ENCODE measurements at places on chromosomes 5 and 9.

DNA sequence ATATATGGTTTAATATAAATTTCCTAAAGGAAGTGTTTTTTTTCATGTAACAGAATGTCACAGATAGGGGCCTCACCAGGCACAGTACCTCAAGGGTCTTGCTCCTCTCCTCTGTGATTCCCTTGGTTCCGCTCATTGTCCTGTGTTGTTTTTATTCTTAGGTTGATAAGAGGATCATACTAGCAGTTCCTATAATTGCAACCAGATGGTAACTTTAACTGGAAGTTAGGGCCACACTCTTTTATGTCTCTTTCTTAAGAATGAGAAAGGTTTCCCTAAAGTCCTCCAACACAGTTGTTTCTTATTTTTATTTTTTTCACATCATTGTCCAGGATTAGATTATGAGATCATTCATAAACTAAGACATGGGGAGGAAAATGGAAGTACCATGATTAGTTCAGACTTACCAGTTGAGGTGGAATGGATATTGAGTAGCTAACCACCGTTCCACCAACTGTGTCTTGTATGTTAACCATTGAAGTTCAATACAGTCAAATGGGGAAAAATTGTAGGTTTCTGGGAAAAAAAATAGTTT, 41.1 kb downstream of the FAM174A start:
- no peak for DNase-seq

DNA sequence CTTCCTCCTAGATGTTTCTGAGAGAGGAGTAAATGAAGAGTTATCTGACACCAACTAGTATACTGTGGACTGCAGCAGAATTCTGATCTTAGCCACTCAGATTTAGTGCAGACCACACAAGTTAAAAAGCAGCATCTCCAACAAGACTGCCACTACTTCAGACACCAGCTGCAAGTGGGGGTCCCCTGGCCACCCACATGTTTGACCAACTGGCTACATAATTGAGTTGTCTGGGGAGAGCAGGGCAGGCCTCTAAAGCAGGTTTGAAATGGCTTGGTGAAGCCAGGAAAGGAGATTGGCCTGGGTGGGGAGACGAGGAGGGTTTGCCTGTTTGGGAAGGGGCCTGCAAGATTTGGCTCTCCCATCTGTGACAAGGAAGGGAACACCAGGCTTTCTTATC, 40.5 kb upstream of the FAM81B start:
- no peak for DNase-seq

GRCh38 chr5:154541553-154541952, 63.5 kb upstream of the HAND1 start:
- DNase-seq, result no peak

- DNase-seq, result no peak
Observed at GRCh38 chr9:86287013-86287412, 4.7 kb upstream of the ISCA1 start.

GRCh38 chr9:98989036-98990000, 45.6 kb downstream of the COL15A1 start:
- DNase-seq, result peak; percentile 95

DNA sequence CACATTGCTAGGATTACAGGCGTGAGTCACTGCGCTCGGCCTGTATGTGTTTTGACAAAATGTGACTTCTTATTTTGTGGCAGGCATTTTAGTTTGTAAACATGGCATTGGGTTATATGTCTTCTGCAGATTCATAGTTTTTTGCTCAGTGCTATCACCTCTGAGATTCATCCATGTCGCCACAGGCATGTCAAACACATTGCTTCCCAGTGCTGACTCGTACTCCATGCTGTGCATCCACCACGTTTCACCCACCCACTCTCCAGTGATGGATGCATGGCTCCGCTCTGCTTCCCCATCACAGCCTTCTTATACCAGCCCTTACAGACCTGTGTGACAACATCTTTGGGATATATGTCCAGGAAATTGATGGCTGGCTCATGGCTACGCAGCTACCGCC, 158.8 kb downstream of the GAS1 start:
- peak; percentile 24 for DNase-seq

DNA sequence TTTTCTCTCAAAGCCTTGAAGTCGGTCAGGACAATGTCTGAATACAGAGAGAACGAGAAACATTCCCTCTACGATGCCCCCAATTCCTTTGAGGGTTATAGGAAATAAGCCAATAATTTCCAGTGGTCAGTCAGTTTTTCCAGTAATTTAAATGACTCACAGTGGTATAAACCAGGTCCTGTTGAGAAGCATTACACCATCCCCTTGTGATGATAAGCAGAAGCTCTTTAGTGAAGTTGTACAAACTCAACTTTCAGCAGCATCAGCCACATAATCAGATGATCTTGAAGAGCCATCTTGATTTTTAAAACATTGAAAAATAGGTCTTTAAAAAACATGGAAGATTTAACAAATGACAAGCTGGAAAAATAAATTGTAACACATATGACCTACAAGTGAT, 173.9 kb upstream of the ZNF462 start:
- DNase-seq, result no peak

- DNase-seq, result no peak
Observed at GRCh38 chr5:90381213-90381929, 28.2 kb downstream of the CETN3 start.

DNA sequence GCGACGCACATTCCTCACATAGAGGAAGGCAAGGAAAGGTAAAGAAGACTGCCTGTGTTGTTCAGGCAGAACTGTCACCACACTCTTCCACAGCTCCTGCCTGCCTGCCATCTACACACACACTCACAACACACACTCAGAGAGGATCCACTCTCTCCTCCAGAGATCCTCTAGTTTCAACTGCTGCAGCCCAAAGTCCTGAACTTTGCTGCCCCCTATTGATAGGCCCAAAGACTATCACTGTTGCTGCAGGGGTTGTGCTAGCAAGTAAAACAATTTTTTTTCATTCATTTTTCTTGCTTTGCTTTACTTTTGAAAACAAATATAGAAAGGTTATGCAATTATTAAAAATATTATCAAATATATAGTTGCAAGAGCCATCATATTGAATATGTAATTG, 5.9 kb upstream of the CFAP90 start:
- DNase-seq, result no peak

DNA sequence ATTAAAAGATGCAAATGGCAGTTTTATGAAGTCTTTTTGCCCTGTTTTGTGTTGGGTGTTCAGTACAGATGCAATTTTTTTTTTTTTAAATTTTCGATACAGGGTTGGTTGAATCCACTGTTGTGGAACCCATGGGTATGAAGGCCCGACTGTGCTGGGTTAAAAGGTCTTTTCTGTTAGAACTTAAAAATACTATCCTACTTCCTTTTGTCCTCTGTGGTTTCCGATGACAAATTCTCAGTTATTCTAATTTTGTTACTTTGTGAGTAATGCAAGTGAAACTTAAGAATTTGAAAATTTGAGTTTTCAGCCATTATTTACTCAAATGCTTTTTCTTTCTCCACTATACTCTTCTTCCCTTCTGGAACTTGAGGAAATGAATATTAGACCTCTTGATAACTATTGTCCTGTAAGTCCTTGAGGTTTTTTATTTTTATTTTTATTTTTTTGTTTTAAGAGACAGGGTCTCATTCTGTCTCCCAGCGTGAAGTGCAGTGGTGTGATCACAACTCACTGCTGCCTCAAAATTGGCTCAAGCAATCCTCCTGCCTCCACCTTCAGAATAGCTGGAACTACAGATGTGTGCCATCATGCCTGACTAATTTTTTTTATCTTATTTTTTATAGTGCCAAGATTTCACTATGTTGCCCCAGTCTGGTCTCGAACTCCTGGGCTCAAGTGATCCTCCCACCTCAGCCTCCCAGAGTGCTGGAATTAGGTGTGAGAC, 67.5 kb downstream of the ZCCHC7 start:
- no peak for DNase-seq

- DNase-seq, result peak; percentile 82
Observed at GRCh38 chr5:137122075-137122474, 377.1 kb downstream of the SPOCK1 start.

- no peak for DNase-seq
Observed at GRCh38 chr5:165360784-165361542, 1855.5 kb downstream of the MAT2B start.

- no peak for DNase-seq
Observed at GRCh38 chr5:116436674-116437350, 137.8 kb downstream of the SEMA6A start.

GRCh38 chr9:114611516-114612271, 603 bp downstream of the TMEM268 start:
- DNase-seq, result peak; percentile 65

DNA sequence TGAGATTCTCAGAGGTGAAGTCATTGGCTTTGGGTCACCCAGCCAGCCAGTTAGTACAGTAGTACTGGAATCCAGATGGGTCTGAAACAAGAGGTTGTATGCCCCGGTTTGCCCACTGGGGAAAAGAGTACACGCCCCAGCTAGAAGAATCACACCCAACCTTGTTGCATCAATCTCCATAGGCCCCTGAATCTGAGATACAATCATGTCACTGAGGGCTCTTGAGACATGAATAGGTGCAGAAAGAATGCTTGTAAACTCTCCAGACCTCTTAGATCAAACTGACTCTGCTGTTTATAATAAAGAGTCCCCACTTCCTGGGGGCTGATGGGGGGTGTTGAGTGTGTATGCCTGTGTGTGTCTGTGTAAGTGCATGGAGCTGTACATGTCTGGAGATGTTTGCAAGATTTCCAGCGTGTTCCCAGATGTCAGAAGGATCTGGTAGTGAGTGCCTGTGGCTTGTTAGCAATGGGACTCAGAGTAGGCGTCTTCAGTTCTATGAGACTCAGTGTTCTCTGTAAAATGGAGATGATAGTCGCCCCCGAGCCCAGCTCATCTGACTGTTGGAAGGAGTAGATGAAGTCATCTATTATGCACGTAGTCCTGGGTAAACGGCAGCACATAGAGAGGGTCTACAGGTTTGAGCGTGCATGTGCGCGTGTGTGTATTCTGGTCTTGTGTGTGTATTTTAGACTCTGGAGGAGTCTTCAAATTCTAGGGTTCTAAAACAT, 48.2 kb downstream of the COL27A1 start:
- DNase-seq, result no peak

- no peak for DNase-seq
Observed at GRCh38 chr5:151195622-151196021, 28.3 kb downstream of the CCDC69 start.

GRCh38 chr5:134195666-134196065, 18.9 kb upstream of the SKP1 start:
- no peak for DNase-seq

- DNase-seq, result no peak
Observed at GRCh38 chr5:34501840-34502239, 154.3 kb upstream of the RAI14 start.

GRCh38 chr5:67393211-67393610, 196.6 kb upstream of the CD180 start:
- DNase-seq, result no peak

GRCh38 chr5:53161876-53162275, 52.3 kb upstream of the MOCS2 start:
- no peak for DNase-seq

- DNase-seq, result peak; percentile 3
Observed at GRCh38 chr9:108618906-108619550, 236.8 kb downstream of the ACTL7B start.

DNA sequence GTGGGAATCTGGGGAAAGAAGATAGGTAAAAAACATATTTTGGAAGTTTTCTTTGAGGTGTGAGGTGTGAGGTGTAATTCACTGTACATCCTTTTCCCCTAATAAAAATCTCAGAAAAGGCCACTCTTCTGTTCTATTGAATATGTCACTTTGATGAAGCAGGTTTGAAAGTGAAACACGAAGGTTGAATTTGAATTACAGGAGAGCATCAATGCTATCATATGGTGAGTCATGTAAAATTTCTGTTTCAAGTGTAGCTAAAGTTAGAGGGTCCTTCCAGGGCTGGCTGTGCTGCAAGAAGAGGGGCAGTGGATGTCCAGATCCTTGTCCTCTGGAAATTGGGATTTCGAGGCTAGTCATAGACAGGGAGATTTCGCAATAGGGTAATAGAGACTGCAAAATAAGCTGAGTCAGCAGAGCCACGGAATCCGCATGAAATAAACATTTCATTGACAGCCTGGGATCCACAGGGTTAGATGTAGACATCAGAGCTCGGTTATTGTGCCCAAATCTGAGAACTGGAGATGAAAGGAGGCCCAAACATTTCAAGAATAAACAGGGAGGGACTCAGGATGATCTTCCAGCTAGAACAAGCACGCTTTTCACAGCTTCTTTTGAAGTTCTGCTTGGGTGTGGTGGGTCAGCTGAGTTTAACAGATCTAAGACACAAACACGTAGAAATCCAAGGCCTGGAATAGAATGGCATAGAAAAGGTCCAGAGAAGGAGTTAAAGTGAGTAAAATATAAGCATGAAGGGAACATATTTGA, 194.4 kb upstream of the CDKN2B start:
- no peak for DNase-seq

GRCh38 chr9:79026316-79026715, 545.4 kb upstream of the TLE4 start:
- no peak for DNase-seq

GRCh38 chr9:114416290-114416689, 28.5 kb upstream of the AKNA start:
- DNase-seq, result no peak

DNA sequence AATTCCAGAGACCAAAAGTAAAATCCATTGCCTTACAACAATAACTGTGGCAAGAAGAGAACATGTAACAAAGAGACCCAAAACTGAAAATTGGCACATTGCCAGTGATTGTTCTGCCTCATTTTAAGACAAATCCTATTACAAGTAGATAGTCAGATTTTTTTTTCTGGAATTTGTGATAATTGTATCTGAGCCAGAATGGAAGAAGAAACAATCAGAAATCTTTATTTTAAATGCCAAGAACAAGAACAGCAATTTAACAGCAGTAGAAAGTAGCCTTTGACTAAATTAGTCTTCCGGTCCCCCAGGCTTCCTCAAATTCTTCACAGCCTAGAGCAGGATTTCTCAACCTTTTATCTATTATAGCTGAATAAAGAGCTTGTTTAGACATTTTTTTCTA, 106.7 kb upstream of the PTPN3 start:
- no peak for DNase-seq

GRCh38 chr9:37549527-37549926, 26.7 kb downstream of the FBXO10 start:
- DNase-seq, result no peak

DNA sequence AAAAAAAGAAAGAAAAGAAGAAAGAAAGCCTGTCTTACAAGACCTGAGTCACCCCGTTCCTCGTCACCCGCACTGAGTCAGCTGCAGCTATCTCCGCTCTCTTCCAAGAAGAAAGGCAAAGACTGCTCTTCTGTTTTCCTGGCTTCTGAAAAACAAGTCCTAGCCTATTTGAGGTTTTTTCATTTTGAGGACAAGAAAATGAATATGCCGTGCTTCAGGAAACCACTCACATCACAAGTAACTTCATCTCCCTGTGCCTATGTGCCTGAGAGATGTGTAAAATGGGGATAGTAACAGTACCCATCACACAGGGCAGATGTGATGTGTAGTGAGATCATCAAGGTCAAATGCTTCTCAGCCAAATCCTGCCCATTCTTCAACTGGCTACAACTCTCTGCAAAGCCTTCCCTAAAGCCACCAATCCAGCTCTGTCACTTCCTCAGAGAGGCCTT, 78.4 kb downstream of the GLDC start:
- DNase-seq, result peak; percentile 75

DNA sequence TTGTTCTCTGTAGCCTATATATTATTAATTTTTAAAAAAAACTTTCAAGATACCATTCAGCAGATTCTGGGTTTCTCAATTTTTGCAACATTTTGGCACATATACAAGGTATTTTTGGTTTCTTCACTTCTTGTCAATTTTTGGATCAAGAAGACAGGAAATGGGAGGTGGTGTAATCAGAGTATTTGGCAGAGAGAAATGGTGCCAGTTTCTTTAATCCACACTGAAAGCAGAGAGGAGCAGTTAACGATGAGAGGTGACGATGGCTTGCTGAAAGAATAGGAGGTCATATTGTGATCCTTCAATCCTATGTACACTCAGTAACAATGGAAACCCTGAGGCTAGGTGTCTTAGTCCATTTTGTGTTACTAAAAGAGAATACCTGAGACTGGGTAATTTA, 16.4 kb downstream of the NNT start:
- DNase-seq, result no peak

All from MG63 (cell line).